ENCODE measurements at places on chromosomes 5 and 9. TPM values are rescaled to one million over a fixed set of nuclear protein-coding genes. Genes with fewer than 3 reads are reported as not detected.

GRCh38 chr5:160327818-160328217 is 15.5 kb upstream of the CCNJL start:
- no peak for DNase-seq

GRCh38 chr5:18699681-18700080 is 1065.4 kb downstream of the TAF11L14 start:
- DNase-seq: no peak

DNA sequence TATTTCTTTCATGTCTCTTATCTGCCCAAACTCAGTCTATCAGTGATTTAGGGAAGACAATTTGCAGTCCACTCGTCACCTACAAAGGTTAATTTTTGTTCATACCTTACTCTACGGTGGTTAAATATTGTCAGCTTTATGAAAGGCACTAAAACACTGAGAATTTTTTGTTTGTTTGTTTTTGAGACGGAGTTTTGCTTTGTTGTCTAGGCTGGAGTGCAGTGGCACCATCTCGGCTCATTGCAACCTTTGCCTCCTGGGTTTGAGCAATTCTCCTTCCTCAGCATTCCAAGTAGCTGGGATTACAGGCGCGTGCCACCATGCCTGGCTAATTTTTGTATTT is 26.4 kb upstream of the TXN start:
- DNase-seq: no peak

DNA sequence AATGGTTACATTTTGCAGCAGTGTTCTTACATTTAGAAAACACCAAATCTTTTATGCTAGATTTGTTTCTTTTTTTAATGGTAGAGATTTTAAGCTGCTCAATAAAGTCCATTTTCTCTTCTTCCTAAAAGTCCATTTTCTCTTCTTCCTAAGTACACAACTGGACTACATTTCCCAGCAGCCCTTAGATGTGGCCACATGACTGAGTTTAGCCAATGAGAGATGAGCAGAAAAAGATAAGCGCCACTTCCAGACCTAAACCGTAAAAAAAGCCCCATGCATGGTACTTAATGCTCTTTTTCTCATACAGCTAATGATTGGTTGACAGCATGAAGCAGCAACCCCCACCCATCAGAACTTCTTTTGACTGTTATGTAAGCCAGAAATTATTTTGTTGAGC is 206.7 kb downstream of the FAM114A2 start:
- no peak for DNase-seq

DNA sequence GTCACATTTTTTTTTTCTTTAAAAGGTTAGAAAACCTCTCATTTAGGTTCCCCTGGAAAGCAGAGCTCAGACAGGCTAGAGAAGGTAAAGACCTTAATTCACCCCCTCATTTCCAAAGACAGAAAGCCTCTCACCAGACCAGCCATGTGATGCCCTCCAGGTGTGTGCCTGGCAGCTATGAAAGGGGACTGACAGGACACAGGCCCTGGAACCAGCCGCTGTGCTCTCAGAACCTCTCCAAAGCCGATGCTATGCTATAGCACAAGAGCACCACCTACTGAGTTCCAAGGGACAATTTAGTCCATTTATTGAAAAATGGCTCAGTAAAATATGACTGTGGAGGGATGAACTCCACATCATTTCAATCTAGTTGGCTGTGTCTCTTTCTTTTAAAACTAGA is 48.8 kb downstream of the FANCC start:
- no peak for DNase-seq

DNA sequence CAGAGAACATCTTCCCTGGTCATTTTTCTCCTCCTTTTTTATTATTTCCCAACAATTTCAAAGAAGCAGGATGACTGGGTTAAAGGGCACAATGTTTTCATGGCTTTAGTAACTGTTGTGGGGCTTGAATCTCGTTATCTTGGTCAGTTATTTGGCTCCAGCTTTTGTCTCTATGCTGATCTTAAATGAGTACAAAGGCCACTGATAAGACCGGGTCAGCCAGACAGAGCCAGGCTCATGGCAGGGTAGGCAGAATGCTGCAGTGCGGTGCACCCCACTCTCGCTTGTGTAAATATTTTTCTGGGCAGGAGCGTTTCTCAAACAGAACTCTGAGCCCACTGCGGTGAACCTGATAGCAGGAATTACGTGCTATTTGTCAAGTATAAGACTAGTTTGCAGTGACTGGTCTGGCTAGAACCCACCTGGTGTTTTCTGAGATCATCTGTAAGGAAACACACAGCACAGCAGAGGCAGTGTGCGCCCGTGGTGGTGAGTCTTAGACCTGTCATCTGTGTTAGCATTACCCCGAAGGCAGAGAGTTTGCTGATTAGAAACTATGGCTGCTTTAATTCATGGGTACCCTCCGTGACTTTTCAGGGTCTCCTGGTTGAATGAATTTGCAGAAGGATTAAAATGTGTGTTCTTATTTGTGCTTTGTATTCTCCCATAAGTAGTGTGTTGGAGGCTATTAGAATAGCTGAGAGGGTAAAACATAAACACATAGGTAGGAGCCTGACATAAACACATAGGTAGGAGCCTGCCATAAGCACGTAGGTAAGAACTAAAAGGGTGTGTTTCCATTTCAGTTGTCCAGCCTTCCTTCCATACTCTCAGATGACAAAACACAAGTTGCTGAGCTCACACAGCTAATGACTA is 158.6 kb upstream of the DMRT1 start:
- DNase-seq: no peak

DNA sequence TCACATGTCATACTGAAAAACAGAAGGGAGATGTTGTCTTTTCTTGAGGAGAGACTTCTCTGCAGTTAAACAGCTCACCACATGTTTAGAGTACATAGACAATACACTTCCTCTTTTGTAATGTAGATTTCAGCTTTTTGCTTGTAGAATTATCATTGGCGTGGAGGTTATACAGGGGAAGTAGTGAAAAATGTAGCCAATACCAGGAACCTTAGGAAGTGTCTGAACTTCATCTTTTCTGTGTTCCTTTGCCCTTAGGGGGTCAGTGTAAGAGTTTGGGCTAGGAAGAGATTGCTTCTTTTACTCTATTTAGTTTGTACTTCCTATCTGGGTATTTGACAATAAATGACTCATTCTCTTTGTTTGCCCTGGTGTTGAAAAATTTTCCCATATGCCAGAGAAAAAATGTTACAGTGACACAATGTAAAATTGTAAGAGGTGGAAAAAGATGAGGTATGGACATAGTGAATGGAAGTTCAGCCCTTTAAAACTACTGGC is 21.0 kb upstream of the CDKN2B start:
- DNase-seq: no peak

GRCh38 chr5:93583768-93584595 is 960 bp downstream of the NR2F1 start:
- no peak for DNase-seq

DNA sequence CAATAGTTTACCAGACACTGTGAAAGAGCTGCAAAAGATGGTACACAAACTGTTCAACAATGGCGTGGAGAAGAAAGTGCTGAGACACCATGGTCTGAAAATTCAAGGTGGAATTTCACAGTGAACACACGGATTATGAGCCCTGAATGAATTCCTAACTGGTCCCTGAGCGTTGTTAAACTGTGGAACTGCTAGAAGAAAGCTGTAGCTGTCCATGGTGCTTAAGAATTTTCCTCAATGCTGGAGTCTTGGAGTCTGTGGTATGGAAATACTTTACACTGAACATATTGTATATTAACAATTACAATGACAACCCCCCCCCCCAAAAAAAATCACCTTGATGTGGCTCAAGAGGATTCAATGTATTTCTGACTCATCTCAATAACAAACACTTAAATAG is 68.5 kb downstream of the SLC24A2 start:
- DNase-seq: no peak

DNA sequence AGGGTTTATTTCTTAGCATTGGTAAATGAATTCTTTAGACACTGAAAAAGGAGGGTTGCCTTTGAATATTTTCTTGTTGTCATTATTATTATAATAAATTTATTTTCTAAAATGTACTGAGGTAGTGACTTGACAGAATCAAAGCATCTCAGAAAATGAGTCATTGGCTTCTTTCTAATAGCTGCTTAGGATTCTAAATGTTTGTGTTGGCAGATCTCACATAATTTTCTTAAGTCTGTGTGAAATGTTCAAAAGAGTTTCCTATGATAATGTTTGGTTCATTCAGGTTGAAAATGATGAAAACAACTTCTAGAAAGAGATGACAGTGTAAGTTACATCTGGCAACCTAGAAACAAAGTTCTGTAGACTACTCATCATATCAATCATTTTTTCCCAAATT is 69.7 kb downstream of the SH3GL2 start:
- DNase-seq: no peak

- no peak for DNase-seq
Measured at GRCh38 chr9:132694144-132694543, 23.9 kb downstream of the GTF3C4 start.

DNA sequence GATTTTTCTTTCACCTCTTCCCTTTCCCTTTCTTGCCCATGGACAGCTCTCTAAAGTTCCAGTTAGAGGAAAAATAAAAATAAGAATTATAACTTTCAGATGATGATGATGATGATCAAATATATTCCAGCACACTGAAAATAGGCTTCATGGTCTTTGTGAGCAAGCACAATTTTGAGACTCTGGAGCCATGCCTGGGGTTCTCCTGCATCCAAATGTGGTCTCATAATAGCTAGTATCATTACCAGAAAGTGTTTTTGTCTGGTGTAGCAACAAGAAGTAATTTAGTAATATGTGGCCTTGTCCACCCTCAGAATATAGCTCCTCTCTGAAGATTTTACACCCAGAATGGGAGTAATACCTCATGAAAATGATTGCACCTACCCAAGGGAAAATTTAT is 150.4 kb downstream of the SNCAIP start:
- no peak for DNase-seq

DNA sequence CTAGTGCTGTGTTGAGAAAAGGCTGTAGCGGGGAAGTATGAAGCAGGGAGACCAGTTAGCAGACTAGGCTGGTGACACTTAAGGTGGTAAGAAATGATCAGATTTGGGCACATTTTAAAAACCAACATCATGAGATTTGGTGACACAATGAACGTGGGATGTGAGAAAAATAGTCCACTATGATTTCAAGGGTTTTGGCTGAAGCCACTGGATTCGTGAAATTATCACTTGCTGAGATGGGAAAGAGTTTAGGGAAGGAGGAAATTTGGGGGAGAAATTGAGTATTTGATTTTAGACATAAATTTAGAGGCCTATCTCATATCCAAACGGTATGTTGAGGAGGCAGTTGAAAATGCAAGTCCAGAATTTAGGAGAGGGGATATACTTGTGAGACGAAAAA is 23.1 kb downstream of the SKP2 start:
- DNase-seq: no peak

GRCh38 chr5:159211729-159212174 is 2.4 kb upstream of the RNF145 start:
- no peak for DNase-seq

DNA sequence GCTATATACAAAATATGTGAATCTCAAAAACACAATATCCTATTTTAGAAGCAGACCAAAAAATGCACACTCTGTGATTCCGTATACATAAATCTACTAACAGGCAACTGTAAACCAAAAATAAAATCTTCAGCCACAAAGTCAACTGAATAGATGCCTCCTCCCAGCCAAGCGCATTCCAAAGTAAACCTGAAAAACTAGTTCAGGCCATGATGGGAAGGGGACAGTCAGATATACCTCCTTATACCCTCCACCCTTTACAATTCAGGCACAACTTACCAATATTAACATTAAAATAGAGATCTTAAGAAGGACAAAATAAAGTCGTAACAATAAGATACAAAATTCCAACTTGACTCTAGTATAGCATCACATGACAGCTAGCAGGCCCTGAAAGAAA is 1604.5 kb upstream of the NUDT12 start:
- no peak for DNase-seq

DNA sequence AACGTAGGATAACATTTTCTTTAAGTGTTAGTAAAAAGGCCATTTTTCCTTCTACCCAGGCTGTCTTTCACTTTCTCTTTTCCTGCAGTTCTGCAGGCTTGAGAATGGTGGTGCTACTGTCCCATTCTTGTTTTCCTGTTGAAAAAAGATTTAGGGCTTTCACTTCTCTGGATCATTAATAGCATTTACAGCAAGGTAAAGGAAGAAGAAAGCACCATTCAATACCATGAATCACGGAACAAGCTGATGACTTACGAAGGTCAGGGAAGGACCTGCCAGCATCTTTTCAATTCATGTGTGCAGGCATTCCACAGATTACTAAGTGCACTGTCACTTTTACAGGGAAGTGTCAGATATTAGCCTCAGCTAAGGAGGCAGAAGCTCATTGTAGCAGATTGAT is 292.8 kb downstream of the YTHDC2 start:
- no peak for DNase-seq

- no peak for DNase-seq
Measured at GRCh38 chr5:152592416-152592815, 187.3 kb upstream of the NMUR2 start.

GRCh38 chr5:105413406-105413990 is 1850.9 kb upstream of the NUDT12 start:
- no peak for DNase-seq

- DNase-seq: no peak
Measured at GRCh38 chr5:159187719-159188118, 21.6 kb downstream of the RNF145 start.

DNA sequence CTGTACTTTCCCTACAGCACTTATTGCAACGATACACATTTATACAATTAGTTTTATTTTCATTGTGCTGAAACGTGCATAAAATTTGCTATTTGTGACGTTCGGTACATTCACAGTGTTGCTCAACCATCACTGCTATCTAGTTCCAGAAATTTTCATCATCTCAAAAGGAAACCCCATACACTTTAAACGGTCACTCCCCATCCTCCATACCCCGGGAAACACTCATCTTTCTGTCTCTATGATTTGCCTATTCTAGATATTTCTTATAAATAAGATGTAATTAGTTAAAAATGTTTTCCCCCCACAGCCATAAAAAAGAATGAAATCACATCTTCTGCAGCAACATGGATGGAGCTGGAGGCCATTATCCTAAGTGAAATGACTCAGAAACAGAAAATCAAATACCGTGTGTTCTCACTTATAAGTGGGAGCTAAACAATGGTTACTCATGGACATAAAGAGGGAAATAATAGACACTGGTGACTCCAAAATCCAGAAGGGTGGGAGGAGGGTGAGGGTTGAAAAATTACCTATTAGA is 40.2 kb upstream of the TEX48 start:
- DNase-seq: no peak

DNA sequence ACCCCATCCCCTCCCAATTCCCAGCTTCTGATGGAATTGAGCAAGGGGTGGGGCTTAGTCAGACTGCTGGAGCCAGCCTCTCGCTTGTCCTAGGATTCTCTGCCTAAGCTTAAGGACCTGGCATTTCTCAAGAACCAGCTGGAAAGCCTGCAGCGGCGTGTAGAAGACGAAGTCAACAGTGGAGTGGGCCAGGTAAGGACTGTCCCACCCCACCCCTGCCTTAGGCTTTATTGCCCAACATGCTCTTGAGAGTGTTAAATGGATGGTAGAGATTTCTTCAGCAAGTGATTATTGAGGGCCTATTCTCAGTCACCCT is 1.1 kb downstream of the SLC35A4 start:
- DNase-seq: no peak

Gene PKD2L2
- not detected for total RNA-seq

Gene PCDHGB5
- 0.92 TPM for total RNA-seq

Gene PCDHGA5
- total RNA-seq: 0.51 TPM

Gene RAB3C
- total RNA-seq: not detected

Gene VCAN
- not detected for total RNA-seq

Gene C5orf46
- total RNA-seq: not detected
